GM19239 (cell line): ENCODE measurements at places on chromosomes 7 and 10.

GRCh38 chr10:78763651-78764395 is 304.9 kb upstream of the ZMIZ1 start:
- no peak for DNase-seq

DNA sequence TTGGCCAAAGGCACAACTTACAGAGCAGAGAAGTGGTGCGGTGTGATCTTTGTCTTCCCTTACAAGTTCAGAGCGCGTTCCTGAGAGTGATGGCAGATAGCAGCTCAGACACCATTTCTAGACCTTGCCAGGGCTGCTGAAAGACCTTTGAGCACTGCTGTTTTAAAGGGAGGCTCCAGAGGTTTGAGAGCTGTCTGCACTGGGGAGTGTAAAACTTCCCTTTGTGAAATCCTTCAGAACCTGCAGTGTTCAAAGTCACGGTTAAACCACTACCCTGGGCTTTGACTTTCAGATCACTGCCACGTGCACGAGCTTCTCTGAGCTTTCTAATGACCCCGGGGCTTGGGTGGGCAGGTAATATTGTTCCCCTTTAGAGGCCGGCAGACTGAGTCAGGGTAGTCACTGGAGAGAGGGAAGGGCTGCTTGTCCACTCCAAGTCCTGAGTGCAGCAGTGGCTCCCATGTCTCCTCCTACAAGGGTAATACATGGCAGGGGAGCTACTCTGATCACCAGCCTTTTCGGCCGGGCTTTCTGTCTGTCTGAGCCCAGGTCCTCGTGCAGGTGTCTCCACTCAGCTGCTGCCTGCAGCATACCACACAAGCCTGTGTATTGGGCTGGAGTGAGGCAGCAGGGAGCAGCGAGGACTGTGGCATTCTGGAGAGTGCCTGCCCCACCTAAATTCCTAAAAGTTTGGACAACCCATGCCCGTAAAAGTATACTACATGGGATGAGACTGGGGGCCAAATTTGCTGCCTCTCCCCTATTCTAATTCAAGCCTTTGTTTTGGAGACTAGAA is 63.3 kb downstream of the ZMIZ1 start:
- no peak for DNase-seq

DNA sequence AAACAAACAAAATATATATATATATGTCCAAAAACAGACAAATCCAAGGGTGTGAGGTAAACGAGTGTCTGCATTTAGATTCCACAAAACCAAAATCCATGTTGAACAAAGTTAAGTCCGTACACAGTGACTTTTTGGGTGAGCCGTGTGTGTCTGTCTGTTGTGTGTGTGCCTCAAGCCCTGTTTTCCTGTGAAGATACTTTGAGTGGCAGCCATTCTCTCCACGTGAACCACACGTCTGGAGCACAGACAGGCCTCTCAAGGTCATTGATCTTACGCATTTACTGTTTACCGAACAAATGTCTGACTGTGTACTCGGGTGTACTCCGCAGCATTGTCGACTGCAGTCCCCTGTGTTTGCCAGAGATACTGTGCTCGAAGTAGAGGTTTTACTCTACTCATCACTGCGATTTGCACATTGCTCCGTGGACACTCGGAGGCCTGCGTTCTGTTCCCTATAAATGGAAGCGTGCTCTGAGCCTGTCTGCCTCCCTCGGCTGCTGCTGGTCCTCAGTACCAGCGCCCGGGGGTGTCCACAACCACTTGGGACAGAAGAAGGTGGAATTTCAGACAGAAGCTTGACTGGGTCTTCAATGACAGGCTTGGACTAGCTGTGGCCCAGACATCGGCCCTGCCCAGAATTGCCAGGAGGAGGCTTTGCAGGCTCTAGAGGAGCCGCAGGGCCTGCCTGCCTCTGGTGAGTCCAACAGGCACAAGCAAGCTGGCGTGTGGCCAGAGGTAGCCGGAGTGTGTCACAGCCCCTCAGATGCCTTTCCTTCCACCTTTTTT is 22.1 kb downstream of the CYP17A1 start:
- no peak for DNase-seq

DNA sequence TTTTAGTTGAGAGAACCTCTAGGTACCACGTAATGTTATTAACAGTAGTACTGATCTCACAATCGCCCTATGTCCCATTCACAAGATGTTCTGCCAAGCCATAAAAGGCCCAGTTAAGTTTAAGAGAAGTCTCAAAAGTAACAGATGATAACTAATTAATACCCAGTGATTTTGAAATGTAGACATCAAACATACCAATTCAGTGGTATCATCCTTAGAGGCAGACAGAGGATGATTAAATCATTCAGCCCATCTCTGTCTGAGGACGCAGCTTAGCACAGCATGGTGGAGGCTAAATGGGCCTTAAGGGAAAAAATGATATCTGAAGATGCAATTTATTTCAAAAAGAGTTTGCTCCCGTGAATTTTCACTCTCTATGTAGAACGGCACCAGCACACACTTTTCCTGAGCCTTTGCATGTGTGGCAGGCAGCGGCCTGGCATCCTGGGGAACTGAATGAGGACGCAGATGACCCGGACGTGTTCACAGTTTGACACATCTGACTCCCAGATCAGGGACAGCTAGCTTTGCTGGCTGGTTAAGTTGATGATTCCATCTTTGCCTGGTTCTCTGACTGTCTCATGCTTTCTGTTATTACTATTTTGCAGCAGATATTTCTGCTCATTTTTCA is 13.4 kb downstream of the EGFR start:
- DNase-seq: no peak

DNA sequence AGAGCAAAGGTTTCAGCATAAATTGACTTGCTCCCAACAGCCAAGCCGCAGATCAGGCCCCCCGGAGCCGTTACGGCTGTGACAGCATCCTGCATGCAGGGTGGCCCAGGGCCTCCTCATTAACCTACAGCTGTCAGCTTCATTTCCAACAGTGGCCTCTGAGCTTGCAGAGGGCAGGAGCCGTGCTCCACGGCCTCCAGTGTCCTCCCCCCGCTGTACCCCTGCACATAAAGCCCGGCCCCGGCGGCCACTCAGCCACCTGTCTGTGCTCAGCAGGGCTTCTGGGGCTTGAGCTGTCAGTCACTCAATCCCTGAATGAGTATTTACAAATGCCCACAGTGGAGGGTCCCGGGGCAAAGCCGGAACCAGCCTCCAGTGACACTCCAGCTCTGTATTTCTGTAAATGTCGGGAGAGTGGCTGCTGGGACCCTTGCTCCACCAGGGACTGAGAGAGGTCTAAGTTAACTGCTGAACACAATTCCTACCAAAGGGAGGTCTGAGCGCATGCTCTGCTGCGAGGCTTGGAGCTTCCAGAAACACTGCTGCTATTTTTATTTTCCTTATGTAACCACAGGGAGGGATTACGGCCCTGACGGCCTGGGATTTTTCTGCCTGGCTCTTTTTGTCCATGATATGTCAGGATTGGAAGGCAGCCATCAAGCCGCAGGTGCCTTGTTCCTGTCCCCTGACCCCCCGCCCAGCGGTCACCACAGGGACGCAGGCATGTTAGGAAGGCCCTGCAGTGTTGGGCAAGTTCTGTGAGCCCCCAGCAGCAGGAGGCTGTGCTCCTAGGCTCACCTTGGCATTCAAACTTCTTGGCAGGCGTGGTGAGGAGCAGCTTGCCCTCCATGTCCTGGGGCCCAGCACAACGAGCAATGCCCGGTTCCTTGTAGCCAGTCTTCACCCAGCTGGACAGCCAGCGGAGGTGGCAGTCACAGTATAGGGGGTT is 165.0 kb downstream of the SLIT1 start:
- no peak for DNase-seq

DNA sequence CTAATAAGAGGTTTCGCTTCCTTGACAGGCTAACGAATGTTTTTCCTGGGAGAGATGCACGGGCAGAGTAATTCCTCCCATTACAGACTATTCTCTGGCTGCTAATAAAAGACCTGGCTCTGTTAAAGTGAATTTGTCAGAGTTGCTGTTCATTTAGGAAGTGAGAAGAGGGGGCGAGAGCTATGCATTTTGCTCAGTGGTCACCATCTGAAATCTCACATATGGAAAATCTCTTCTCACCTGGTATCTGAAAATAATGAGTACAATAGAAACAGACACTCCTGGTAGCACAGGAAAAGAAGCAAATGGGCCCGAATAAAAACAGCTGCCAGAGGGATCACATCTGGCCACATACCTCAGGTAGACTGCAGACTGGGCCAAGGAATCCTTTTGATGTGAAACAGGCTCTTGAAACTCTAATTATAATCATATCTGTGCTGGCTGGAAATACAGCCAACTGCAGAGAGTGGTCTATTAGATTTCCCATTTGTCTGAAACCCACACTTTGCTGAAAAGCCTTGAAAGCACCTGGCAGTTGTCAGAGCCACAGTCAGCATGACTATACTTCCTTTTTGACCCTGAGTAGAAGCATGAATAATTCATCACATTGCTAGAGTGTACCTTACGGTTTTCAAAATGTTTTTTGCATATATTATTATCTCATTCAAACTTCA is 33.6 kb downstream of the AOAH start:
- no peak for DNase-seq

- no peak for DNase-seq
Observed at GRCh38 chr10:127000598-127000997, 95.4 kb downstream of the DOCK1 start.

GRCh38 chr10:60465801-60466200 is 76.1 kb upstream of the ANK3 start:
- no peak for DNase-seq

DNA sequence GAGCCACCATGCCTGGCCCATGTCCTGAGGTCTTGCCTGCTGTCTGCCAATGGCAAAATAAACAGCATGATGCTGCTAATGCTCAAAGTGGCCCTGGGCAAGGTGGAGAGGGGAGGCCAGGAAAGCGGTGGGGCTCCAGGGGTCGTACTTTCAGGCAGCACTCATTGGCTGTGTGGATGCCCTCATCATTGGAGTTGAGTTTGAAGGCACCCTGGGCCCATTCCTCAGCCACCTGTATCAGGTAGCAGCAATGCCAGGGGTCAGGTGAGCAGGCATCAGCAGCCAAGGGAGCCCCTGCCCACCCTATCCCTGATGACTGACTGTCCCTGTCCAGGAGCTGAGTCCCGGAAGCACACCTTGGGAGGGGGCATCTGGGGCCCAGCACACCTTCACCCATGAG is 902.5 kb upstream of the ZNF722 start:
- DNase-seq: no peak

DNA sequence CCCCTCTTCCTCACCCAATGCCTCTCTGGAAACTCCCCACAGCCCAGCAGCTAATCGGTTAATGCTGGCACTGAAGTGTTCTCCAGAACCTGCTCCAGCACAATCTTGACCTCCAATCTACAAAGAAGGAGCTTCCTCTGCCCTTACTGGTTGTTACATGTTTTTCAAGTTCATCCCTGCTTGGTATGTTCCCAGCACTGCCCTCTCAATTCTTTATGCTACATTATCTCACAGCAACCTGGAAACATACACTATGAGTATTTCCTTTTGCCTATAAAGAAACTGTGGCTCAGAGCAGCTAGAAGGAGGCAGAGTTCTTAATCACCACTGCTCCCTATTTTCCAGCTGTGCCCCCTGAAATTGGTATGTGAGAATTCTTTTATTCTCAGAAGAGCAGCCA is 84.1 kb upstream of the KMT2E start:
- no peak for DNase-seq

DNA sequence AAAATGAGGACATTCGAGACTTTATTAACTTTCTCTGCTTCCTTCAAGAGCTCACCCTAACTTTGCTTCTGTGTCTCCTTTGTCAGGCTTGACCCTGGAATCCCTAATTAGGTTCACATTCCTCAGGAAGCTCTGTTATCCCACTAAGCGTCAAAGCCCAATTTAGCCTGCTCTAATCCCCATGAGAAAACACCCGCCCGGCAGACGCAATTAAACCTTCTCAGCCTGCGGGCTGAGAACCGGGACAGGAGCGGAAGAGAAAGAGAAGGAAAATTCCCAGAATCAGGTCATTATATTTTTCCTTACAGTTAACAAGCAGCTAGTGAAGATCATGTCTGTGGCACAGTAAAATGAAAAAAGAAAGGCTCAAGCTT is 93.0 kb downstream of the TNS3 start:
- DNase-seq: no peak

DNA sequence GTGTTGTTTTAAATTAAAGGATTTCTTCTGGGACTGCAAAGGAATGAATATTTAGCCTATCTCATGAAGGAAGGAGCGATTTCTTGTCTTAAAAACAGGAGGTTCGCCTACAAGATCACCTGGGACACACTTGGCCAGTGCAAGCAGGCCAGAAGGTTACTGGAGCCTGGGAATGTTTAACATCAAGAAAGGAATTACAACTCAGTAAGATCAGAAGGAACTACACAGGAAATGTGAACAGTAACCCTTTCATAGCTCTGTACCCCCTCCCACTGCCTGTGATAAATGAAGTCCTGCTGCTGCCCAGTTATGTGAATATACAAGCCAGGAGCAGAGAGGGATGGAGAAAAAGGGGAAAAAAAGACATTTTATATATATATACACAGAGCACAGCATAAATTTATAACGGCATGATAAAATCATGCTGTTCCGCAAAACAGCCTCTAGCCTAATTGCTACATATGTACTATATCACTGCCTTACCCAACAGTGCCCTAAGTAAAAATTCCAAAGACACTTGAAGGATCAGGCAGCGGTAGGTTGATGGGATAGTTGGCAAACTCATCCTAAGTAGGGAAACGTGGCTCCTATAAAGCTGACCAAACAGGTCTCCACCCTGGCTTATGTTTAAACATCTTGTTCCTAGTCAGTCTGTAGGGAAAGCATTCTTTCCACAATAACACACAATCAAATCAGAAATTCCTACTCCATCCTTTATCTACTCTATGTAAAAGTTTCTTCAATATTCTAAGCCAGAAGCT is 63.8 kb downstream of the ZNF438 start:
- no peak for DNase-seq

DNA sequence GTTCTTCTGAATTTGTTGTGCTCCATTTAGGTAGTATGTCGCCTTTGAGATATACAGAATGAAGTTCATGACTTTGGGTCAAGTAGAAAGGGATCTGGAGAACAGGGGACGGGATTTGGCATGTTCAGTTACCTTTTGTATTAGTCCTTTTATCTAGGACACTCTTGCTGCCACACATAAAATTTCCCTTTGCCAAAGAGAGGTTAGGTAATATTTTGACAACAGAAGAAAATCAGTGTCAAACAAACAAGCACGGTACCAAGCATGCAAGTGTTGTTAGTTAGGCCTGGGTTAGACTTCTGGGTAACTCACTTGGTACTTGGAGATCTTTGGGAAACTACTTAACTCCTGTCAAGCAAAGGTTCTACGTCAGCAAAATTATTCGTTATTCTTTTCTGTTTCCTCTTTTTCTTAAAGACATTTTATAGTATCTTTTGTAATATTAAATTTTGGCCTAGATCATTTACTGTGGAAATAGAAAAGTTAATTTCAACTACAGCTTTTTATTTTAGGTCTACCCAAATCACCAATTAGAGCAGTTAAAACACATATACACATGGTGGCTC is 116.7 kb downstream of the PLXDC2 start:
- no peak for DNase-seq
